ENCODE measurements at places on chromosomes 6 and 20.
A peak's percentile ranks its signal among the peaks of the same experiment; 100 is the strongest.

DNA sequence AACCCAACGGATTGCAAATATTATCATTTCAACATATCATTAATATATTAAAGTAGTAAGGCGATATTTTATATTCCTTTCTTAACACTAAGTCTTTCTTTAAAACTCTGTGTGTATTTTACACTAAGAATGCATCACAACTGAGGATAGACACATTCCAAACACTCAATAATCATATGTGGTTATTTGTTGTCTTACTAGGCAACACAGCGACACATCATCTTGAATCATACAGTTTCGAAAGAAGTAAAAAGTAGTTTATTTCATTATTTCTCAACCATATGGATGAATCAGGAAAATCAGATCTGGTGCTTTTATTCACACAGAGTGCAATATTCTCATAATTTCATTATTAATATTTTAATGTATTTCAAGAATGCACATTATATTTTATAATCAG, 662.4 kb downstream of the EPHA7 start:
- DNase-seq: peak; percentile 24

- DNase-seq: no peak
Measured at GRCh38 chr20:16392346-16392745, 180.9 kb downstream of the KIF16B start.

DNA sequence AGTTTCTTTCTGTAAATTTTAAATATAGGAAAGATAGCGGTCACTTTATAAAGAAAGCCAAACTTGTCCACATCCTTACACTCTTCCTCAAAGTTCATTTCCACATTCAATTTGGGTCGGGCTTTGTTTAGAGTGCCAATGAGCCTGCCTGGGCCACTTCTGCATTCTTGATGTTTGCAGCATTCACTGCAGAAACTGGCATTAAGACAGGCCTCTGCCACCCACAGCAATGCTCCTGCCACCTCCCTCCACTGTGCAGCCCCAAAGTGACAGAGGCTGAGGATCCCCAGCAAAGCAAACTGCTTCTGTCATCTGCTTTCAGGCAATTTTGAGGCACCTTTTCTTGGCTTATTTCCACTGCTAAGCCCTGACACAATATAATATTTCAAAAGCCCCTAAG, 61.2 kb downstream of the TNFAIP3 start:
- no peak for DNase-seq

DNA sequence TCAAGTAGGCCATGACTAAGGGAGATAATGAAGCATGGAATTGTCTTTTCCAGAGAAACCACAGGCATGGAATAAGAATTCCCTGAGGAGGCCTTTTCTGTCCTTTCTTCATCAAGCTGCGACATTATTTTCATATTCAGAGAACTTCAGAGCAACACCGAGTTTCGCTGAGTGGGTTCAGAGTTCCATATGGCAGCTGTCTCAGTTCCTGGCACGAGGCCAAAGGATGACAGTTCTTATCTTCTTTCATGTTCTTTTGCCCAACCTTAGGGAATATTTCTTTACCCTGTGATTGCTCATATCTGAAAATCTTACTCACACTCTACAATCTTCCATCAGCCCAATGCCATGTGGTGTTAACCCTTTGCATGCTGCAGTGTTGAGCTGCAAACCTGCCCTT, 135.3 kb upstream of the BMP2 start:
- peak; percentile 70 for DNase-seq

DNA sequence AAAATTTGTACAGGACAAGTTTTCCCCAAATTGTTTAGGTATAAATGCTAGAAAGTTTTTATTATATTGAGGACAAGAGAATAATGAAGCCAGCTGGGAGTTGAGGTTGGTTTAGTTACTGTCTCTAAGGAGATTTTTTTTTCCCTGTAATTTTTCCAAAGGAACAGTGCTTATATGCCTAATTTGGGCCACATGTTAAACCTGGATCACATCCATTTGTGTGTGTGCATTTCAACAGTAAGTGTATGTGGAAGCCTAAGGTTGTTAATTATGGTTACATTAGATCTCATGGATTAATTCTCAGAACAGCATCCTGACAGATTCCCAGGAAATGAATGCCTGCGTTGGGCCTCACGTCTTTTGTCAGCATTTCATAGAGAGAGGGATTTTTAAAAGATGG, 4.5 kb downstream of the IGF2R start:
- DNase-seq: peak; percentile 56

- DNase-seq: no peak
Measured at GRCh38 chr6:30136570-30137286, 788 bp downstream of the TRIM40 start.

GRCh38 chr6:98929498-98930060, 18.2 kb downstream of the FBXL4 start:
- DNase-seq: peak; percentile 25

- DNase-seq: no peak
Measured at GRCh38 chr20:36149469-36149868, 5.1 kb upstream of the EPB41L1 start.

DNA sequence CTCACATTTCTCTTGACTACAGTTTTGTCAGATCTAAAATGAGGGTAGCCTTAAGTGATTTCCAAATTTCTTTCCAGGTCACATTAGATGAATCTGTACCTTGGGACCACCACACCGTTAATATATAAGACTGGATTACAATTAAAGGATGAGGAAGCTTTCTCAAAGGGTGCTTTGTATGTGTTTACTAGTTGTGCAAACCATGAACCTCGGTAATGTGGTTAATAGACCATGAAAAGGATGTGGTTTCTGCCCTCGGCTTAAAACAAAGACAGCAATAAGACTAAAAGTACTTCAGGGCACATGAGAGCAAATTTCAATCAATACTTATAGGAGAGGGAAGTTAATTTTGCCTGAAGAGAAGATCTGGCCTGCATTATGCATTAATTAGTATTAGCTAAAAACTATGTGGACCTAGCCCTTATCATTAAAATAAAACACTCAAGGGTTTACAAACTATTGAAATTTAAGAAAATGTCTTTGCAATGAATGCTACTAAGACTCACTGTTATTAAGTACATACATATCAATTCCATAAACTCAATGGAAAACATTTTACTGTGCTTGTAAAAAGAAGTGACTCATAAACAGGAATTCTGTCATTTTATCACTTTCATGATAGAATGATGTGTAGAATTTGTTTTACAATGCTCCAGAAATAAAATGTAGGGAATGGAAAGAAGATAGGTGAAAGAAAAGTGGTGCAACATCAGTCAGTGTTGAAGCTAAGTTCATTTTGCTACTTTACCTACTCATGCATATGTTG, 936 bp upstream of the TMX4 start:
- peak; percentile 7 for DNase-seq

GRCh38 chr20:45044601-45045000, 56.3 kb downstream of the KCNS1 start:
- no peak for DNase-seq

GRCh38 chr6:132410830-132411229, 9.6 kb upstream of the MOXD1 start:
- DNase-seq: no peak

GRCh38 chr6:45949256-45949655, 66.4 kb downstream of the CLIC5 start:
- DNase-seq: peak; percentile 36

DNA sequence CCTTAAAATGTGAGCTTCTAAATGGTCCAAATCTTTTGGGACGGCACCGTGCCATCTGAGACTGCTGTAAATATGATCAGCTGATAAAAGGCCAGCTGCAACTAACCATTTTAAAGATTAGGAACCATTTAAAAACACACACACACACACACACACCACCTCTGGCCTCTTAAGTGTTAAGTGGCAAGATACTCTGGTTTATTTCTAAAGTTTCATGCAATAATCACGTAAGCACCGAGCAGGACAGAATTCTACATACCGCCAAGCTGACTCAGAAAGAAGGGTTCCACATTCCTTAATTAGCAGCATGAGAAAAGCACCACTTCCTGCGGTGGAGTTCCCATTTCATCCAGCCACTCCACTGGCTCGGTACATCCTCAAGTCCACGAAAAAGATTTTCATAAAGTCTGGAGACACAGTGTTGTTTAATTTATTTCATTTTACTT, 17.8 kb upstream of the ZNF217 start:
- DNase-seq: peak; percentile 98

GRCh38 chr20:53567379-53567917, 26.2 kb downstream of the ZNF217 start:
- DNase-seq: no peak

DNA sequence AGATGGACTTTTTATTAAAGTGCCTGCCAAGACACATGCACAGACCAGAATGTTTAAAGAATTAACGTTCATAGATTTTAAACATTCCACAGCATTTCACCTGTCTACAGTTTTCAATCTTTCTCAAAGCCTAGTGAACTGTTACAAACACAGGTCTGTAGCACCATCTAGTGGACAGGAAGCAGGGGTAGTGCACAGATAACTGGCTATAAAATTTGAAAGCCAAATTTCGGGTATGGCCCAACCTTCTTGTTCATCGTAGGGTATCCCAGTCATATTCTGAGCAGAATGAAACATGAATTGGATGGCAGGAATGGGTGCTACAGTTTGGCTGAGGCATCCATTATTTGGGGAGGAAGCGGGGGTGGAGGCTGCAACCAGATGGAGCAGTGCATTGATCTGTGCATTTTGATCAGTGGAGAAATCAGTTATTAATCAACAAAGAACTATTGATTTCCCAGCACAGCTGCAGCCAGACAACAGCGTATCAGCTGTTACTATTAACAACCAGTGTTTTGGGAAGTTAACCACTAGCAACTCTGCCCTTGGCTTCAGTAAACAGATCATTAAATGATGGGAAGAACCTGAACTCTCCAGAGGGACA, 56.1 kb upstream of the B3GAT2 start:
- peak; percentile 40 for DNase-seq

GRCh38 chr20:6562111-6562510, 205.4 kb upstream of the BMP2 start:
- DNase-seq: peak; percentile 76

GRCh38 chr20:17610566-17611289, 40.9 kb downstream of the DSTN start:
- no peak for DNase-seq

DNA sequence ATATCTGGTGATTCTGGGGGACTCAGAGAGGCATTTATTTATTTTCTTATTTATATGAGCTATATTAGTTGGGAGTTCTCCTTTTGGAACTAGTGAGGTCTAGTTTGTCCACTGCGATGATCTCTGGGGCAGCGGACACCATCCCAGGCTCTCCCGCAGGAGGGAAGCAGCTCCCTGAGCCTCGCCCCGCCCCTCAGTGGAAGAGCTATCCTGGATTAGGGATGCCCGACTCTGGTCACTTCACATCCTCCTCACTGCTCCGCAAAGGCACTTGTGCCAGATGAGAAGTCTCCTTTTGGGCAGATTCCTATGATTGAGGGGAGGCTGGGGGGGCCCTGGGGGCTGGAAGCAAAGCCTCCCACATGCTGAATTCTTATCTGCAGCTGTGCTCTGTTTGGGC, 3.6 kb upstream of the MAS1 start:
- no peak for DNase-seq

DNA sequence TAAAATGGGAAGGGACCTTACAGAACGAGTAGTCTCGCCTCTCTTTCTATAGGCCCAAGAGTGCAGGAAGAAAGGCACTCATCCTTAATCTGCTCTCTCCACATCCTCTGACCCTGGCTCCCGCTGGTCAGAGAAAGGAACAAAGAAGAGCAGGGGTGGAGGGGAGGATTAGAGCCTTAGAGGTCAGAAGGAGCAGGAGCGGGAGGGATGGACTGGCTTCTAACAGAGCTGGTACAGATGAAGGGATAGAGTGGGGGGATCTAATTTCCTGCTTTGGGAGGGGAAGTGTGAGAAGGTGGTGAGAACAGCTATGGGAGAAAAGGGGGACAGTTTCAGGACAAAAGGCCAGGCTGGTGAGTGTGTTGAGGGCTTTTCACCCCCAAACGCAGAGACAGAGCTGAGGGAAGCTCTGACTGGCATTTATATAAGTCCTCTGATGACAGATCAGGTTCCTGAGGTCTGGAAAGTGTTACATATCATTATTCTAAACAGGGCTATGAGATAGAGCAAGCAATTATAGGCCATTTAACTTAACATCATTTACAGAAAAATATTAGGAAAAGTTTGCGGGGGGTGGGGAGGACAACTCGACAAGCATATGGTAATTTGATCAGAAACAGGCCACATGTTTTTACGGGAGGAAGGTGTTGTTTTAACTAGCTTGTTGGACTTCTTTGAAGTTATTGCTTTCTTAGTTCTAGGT, 111.1 kb downstream of the FOXC1 start:
- DNase-seq: no peak

DNA sequence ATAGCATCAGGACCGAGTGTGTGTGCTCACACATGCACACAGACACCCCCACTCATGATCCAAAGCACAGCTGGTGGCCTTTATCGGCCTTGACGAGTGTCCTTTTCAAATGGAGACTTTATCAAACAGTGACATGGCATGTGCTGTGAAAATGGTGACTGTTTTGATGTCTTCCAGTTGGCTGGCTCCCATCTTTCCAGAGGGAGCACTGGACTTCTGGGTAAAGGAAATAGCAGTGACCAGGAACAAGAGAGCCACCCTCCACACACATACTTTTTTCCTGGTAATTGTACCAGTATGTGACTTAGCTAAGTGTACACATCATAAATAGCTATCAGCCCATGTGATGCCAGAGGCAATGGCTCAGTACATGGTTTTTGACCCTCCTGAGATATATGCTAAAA, 52.7 kb downstream of the ZDHHC14 start:
- DNase-seq: no peak

- peak; percentile 80 for DNase-seq
Measured at GRCh38 chr6:44650947-44651346, 263.4 kb downstream of the CDC5L start.
